Stimulated activated CD4-positive, alpha-beta T cell treated with anti-CD3 and anti-CD28 coated beads, Interleukin-1b, Interleukin-23, amount 100 ng/mL, for 24 hours (primary cell): ENCODE measurements at places on chromosomes 3 and 15.

DNA sequence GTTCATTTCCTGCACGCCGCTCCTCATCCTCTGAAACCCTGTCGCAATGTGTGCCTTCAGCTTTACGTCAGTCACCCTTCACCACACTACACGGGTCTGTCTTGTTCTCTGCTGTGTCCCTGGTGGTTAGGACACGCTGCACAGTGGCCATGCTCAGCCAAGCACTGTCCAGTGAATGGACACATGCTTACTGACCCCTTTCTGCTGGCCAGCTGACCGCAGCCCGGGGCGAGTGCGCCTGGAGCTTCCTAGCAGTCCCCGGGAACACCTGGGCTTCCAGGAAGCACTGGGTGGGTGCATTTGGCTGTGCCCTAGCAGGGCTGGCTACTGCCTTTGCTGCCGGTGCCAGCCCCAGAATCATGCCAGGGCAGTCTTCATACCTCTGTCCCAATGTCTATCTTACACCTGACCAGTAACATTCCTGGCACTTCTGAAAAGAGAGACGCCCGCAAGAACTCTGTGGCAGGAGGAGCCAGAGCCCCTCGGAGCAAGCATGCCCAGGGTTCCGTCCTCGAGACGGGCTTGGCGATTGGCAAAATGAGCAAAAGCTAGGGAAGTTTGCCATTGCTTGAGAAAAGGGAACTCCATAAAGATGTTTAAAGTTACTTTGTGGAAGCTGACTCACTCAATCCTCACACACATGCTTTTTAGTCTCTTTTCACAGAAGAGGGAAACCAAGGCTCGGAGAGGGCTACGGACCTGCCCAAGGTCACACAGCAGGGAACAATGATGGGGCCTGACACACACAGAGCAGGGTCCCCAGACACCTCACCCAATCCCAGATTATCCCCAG is 15.7 kb upstream of the ZXDC start:
- DNase-seq = no peak

GRCh38 chr15:94258246-94258645 is 26.9 kb downstream of the MCTP2 start:
- no peak for DNase-seq

DNA sequence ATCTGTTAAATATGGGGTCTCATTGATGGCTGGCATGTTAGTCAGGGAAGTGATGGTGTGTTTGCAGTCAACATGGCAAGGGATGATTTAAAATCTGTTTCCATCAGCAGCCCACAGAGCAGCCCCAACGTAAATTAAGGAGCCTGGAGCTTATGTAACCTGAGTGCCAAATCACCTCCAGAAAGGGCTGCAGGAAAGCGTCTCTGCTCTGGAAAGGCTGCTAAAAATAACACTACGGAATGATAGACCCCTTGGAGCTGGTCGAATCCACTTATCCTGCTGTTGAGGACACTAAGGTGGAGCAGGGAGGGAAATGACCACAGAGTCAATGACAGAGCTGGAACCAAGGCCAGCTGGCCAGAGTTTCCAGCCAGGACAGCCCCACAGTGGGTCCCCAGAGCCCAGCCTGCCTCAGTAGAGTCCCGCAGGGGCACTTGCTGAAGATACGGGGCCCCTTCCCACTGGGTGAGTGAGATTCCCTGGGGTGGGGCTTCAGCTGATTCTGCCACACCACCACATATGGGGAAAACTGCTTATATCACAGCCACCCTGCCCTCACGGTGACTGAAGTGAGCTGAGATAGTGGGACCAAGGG is 63.5 kb downstream of the EPHB1 start:
- no peak for DNase-seq

DNA sequence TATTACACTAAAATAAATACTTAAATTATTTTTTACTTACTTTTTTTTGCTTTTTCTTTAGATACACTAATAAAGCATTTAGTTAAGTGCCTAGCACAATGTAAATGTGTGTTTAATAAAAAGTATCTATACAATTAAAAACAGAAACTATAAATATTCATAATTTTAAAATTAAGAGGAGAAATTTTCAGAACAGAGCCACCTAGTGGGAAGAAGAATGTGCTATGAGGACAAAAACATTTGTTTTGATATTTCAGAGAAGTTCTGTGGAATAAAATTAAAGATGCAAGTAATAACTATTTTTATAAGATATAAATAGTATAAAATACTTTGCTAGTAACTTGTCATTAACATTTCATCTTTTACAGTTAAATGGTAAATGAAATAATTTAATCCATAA is 33.6 kb upstream of the PLSCR5 start:
- no peak for DNase-seq

DNA sequence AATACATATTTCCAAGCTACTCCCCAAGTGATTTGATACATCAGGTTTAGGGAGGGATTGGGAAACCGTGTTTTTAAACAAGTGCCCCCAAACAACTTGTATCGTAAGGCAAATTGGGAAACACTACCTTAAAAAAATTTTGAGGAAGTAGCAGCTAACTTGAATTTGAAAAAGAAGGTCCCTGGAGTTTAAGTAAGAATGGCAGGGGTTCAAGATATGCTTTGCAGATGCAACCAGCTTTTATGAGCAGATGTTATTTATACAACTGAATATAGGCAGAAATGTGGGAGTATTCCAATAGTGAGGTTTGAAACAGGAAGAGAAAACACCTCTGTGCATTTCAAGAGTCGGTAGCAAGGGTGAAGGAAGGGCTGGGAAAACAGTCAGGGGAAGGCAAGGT is 139.6 kb downstream of the IL20RB start:
- no peak for DNase-seq

DNA sequence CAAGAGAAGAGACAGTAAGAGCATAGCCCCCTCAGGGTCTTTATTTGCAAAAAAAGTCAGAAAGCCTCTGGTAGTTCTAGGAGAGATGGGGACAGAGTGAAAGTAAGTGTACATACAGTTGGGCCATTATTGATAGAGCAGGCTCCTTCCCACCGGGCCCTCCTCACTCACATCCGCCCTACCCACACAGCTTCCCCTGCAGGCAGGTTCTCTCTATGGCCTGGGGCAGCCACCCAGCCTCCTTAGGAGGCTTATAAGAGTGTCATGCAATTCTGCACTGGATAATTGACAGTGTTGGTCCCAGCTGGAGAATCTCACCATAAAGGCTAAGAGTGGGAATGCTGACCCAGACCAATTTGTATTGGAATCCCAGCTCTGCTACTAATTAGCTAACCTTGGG is 49.5 kb downstream of the SLC30A4 start:
- no peak for DNase-seq
